Fibroblast of lung (primary cell): ENCODE measurements at places on chromosomes 7 and 10. TPM values are rescaled to one million over a fixed set of nuclear protein-coding genes. Genes with fewer than 3 reads are reported as not detected.

- DNase-seq = no peak
These were observed 539.3 kb upstream of the TEX47 start for GRCh38 chr7:89334797-89335196.

MNX1 gene
- not detected in 2 replicates for total RNA-seq

- DNase-seq = peak; percentile 97
These were observed 179.0 kb downstream of the NOC3L start for GRCh38 chr10:94183666-94184264.

ZNF365 gene
- 2.8 and 5.8 TPM in 2 replicates for total RNA-seq

- no peak for DNase-seq
These were observed 496.7 kb downstream of the TYW1 start for GRCh38 chr7:67493366-67493765.

GRCh38 chr10:46050941-46051623 lies 5.0 kb upstream of the MSMB start:
- DNase-seq = peak; percentile 16

GDF10 gene
- total RNA-seq = 8.0 and 25.1 TPM in 2 replicates

- peak; percentile 55 for DNase-seq
These were observed 143.8 kb downstream of the HGF start for GRCh38 chr7:81626008-81626407.

GRCh38 chr7:69674701-69675182 lies 76.5 kb downstream of the AUTS2 start:
- no peak for DNase-seq

- no peak for DNase-seq
These were observed 67.2 kb upstream of the FAM204A start for GRCh38 chr10:118409295-118409694.

AUTS2 gene
- total RNA-seq = 7.7 and 9.1 TPM in 2 replicates

GRCh38 chr7:114901771-114902170 lies 20.1 kb upstream of the MDFIC start:
- no peak for DNase-seq
